ENCODE measurements at places on chromosomes 13 and 19.
A peak's percentile ranks its signal among the peaks of the same experiment; 100 is the strongest.

DNA sequence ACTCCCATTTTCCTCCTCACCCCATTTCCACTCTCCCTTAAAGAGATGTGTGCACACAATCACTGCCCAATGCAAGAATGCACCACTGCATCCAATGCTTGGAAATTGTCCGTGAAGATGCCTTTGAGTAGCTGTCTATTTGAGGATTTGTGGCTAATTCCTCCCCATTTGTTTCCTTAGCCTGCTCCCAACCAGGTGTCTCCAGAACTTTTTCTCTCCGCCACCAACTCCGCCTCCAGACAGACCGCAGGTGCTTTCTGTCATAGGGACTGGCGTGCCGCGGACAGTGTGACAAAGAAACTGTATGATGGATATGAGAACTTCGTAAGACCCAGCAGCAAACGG is 461 bp upstream of the TM9SF2 start:
- DNase-seq: no peak

DNA sequence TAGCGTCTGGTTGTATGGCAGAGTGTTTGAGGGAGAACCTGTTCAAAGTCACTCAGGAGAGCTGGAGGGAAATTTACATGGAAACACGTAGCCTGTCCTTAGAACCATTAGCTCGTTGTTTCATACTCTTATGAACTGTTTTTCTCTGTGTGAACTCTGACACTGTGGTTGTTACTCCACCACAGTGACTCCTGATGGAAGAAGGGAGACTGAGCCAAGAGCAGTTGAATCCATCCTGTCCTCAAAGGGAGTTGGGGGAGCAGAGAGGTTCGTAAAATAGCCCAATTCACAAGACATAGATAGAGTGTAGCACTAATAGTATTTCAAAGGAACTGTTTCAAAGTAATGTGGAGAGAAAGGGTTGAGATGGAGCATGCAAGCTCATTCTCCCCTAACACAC is 964.8 kb downstream of the PCDH9 start:
- DNase-seq: no peak

DNA sequence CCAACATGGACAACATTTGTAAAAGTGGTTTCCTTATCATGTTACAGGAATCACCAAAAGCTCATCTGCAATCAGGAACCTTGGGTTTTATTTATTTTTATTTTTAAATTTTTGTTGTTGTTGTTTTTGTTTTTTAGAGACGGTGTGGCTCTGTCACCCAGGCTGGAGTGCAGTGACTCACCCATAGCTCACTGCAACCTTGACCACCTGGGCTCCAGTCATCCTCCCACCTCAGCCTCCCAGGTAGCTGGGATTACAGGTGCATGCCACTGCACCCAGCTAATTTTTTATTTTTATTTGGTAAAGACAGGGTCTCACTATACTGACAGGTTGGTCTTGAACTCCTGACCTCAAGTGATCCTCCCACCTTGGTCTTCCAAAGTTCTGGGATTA is 13.6 kb upstream of the SERP2 start:
- DNase-seq: no peak

GRCh38 chr13:92463134-92463533 is 763.5 kb upstream of the GPC6 start:
- DNase-seq: no peak

DNA sequence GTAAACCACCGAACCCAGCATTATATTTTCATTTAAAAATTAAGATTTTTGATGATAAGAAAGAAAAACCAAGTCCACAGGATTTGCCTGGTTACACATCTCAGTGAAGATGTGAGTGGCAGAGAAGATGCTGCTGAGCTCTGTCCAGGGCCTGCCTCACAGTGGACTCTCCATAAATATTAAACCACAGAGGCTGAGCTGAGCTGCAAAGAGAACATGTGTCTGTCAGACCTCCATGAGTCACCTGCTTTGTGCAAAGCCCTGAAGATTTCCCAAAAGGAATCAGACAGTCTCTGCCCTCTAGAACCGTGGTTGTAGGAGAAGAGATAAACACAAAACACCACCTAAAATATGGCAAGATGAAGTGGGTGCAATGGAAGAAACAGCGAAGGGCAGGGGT is 127.2 kb upstream of the TSC22D1 start:
- DNase-seq: no peak

- DNase-seq: no peak
Measured at GRCh38 chr19:38034492-38034860, 127.5 kb downstream of the SIPA1L3 start.

GRCh38 chr19:55459950-55460657 is 1.3 kb downstream of the ISOC2 start:
- no peak for DNase-seq

GRCh38 chr19:17209126-17210036 is 5.8 kb upstream of the USE1 start:
- peak; percentile 83 for DNase-seq

DNA sequence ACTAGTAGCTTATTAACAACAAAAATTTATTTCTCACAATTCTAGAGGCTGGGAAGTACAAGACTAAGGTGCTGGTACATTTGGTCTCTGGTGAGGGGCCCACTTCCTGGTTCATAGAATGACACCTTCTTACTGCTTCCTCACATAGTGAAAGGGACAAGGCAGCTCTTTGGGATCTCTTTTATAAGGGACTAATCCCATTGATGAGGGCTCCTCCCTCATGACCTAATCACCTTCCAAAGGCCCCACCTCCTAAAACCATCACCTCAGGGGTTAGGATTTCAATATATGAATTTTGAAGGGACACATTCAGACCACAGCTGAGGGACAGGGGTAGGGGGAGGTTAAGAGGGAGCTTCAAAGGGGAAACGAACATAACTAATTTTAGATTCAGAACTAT is 20.3 kb downstream of the SPART start:
- DNase-seq: no peak

GRCh38 chr13:20969182-20969581 is 66.6 kb upstream of the XPO4 start:
- DNase-seq: no peak
